Endothelial cell of umbilical vein (primary cell): ENCODE measurements at places on chromosomes 16 and 17. TPM values are rescaled to one million over a fixed set of nuclear protein-coding genes. Genes with fewer than 3 reads are reported as not detected.

Gene C17orf107
- polyA plus RNA-seq = 0.68 and 0.86 TPM in 2 replicates

Gene GINS3
- 17.2 and 17.3 TPM in 2 replicates for polyA plus RNA-seq

Gene EPX
- not detected in 2 replicates for polyA plus RNA-seq

Gene KRTAP4-4
- not detected in 2 replicates for polyA plus RNA-seq
